ENCODE measurements at places on chromosomes 7 and 10.

- no peak for DNase-seq
Measured at GRCh38 chr10:311901-312665, 176.8 kb downstream of the ZMYND11 start.

DNA sequence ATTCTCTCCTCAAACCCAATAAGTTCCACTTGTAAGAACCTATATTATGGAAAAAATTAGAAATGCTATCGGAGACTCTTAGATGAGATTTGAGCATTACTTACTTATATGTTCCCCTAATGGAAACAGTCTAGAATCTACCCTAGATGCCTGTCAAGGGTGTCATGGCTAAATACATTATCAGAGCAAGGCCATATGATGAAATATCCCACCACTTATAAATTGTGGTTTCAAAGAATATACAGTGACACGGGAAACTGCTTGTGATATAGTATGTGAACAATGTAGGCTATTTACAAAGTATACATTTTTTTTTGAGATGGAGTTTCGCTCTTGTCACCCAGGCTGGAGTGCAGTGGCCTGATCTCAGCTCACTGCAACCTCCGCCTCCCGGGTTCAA is 46.3 kb upstream of the CTBP2 start:
- DNase-seq, result no peak

GRCh38 chr10:25627606-25628005 is 306.4 kb upstream of the MYO3A start:
- no peak for DNase-seq

- DNase-seq, result no peak
Measured at GRCh38 chr7:121744319-121744718, 128.6 kb upstream of the PTPRZ1 start.

DNA sequence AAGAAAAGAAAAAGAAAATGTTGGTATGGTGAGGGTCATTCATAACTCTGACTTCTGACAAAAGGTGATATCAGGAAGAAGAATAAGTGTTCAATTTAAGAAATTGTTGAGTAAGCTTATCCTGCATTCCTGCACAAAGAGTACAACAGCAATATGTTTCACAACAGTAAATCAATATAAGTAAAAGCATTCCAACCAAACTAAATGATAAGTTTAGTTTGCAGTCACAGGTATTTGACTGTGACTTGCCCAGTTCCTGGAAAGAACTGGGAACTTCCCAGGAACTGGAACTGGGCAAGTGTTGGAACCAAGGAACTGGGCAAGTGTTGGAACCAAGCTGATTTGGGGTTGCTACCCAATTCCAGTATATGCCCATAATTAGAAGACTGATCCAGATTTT is 35.0 kb downstream of the NEURL1 start:
- DNase-seq, result no peak

- no peak for DNase-seq
Measured at GRCh38 chr7:152590481-152590880, 85.5 kb downstream of the XRCC2 start.

- no peak for DNase-seq
Measured at GRCh38 chr10:62806251-62806650, 1.7 kb downstream of the ADO start.

DNA sequence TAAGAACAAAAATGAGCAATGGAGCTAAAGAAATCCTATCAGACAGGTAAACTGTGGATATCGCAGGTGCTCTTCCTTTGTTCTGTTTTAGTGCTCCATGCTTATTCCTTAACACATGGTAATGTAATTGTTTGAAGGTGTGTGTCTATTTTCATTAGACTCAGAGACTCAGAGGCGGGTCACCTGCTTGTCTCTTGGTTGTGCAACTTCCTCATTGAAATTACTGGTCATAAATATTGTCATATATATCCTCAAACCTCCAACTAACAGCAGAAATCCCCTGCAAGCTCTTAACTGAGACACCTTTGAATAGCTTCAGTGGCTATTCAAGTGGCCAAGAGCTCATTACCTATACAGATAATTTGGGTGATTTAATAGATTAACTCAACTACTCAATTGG is 177.2 kb downstream of the PTN start:
- no peak for DNase-seq

DNA sequence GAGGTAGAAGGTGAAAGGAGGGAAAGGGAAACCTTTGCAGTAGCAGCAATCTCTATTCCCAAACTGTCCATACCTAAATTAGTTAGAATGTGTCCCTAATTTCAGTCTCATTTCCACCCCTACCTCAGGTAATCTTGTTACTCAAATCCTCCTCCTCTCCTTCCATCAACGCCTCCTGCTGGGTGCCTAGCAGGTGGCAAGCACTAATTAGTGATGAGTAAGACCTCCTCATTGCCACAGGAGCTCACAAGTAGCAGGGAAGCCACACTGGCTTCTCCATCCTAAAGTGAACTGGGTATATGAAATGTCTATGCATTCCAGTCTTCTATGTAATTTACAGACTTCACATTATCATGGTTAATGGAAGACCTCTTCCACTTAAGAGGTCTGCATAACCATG is 25.7 kb upstream of the FAM133B start:
- no peak for DNase-seq

- no peak for DNase-seq
Measured at GRCh38 chr10:49307921-49308320, 9.0 kb downstream of the C10orf71 start.

- DNase-seq, result no peak
Measured at GRCh38 chr10:78552261-78552811, 516.4 kb upstream of the ZMIZ1 start.

- DNase-seq, result no peak
Measured at GRCh38 chr10:43264965-43265798, 1.7 kb downstream of the RASGEF1A start.

DNA sequence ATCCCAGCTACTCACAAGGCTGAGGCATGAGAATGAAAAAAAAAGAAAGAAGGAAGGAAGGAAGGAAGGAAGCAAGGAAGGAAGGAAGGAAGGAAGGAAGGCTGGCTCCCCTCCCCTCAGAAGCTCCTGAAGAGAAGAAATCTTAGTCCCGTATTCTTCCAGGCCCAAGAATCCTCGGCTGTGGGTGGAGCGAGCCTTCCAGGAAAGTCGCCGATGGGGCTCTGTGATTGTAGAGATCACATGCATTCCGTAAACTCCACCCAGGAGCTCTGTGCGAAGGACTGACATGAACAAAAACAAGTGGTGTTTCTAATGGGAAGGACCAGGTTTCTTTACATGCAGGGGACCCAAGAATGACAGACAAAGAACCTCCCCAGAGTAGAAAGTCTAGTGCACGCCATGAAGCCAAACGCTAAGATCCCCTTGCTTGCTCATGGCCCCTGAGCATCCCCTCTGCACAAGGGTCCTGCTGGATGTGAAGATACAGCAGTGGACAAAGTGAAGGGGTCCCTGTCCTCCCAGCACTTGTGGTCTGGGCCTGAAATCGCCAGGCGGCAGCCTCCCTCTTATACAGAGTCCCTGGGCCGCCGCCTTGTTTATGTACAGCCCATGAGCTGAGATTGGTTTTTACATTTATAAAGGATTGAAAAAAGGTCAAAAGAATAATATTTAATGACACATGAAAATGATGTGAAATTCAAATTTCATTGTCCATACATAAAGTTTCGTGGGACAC is 25.2 kb downstream of the CNPY1 start:
- DNase-seq, result no peak

- no peak for DNase-seq
Measured at GRCh38 chr10:82176587-82176986, 301.6 kb downstream of the NRG3 start.

GRCh38 chr7:44977959-44978335 is 868 bp downstream of the MYO1G start:
- no peak for DNase-seq

DNA sequence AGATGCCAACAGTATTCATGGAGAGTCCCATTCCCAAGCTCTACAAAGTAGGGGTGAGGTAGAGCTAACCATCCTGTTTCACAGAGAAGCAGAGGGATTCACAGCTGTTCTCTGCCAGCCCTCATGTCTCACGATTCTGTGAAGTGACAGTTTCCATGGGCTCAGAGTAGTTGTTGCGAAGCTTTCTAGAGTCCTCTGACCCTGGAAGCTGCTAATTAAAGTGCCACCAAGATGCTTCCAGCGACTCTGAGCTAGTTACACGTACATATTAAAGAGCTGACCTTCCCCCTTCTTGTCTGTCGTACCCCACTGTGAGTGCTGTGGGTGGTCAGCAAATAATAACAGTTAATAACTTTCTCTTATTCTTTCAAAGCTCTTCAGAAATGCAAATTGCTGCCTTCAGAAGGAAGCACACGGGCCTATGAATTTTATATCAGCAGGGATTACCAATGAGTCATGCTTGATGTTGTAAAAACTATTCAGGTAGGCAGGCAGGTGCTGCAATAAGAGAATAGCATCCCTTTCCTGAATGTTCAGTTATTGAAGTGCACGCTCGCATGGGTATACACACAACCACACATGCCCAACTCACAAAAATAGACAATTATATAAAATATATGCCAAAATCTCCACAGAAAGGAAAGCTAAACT is 34.1 kb downstream of the DNAJB9 start:
- DNase-seq, result no peak

GRCh38 chr7:82675396-82675795 is 231.8 kb upstream of the CACNA2D1 start:
- DNase-seq, result no peak

GRCh38 chr10:27625452-27626211 is 120.0 kb downstream of the MKX start:
- no peak for DNase-seq

DNA sequence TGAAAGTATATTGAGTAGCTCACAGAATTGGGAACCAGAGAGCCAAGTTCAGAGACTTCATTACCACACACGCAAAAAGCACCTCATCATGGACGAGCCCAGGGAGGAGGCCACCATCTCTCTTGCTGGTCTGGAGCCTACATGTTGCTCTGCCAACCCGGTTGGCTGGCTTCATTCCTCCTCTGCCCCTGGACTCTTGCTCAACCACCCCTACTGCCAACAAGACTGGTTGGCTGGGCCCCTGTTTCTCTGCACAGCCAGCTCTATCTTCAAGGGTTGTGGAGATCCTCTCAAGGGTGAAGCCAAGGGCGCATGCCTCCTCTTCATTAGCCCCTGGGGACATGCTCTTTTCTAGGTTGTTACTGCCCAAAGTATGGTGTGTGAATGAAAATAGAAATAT is 142.7 kb downstream of the JCAD start:
- DNase-seq, result no peak

DNA sequence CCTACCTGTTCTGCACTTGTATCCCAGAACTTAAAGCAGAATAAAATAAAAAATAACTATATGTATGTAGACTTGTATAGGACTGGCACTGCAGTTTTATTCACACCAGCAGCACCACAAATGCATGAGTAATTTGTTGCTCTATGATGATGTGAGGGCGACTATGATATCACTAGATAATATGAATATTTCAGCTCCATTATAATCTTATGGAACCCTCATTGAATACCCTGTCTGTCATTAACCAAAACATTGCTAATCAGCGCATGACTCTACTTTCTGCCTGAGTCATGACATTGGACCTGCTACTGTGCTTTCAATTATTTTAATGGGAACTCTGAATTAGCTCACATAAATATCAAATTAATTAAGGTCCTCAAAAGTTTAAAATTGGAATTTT is 129.4 kb upstream of the RHOBTB1 start:
- no peak for DNase-seq

GRCh38 chr10:14032406-14032998 is 298.2 kb downstream of the FRMD4A start:
- no peak for DNase-seq

- no peak for DNase-seq
Measured at GRCh38 chr10:62851442-62851841, 35.3 kb upstream of the EGR2 start.

- no peak for DNase-seq
Measured at GRCh38 chr7:155591055-155591775, 44.9 kb upstream of the CNPY1 start.

GRCh38 chr10:17687117-17687831 is 43.3 kb downstream of the STAM start:
- DNase-seq, result no peak

- DNase-seq, result no peak
Measured at GRCh38 chr10:38038107-38038931, 27.8 kb downstream of the ZNF33A start.

DNA sequence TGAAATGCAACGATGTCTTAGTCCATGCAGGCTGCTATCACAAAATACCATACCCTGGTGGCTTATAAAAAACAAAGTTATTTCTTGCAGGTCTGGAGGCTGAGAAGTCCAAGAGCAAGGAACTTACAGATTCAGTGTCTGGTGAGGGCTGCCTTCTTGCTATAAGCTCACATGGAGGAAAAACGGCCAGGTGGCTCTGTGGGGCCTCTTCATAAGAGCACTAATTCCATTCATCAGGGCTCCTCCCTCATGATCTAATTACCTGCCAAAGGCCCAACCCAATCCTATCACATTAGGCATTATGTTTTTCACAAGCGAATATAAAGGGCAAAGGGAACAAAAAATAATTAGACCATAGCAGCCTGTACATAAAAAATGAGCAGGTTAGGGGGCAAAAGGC is 35.4 kb downstream of the PAPSS2 start:
- DNase-seq, result no peak

GRCh38 chr7:73433924-73434700 is 534 bp downstream of the FZD9 start:
- DNase-seq, result no peak

- DNase-seq, result no peak
Measured at GRCh38 chr7:17406738-17407137, 108.3 kb downstream of the AHR start.

DNA sequence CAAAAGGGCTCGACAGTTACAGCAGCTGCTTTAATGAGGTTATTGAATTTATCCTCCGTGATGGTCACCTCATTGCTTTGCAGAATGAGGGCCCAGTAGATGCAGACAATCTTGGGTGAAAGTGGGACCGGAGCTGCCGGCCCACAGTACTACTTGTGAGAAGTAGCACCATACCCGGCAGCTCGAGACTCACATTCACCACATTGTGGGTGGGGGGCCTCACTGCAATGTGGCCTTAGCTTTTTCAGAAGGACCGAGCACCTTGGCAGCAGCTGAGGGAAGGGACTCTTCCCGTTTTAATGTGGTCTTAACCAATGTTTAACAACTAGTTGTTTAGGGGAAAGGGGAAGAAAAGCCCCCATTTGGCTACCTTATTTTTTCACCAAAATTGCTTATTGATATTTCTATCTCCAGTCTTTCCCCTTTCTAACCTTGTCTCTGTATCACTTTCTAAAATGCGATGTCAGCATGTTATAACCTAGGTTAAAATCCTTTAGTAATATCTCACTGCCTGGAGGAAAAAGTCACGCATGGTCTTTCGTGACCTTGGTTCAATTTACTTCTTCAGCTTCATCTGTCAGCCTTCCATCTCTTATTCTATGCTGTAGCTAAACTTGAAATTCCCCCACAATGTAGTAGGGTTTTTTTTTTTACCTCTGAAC is 87.4 kb upstream of the PHYHIPL start:
- DNase-seq, result no peak
